ENCODE measurements at places on chromosomes 2 and 18.

DNA sequence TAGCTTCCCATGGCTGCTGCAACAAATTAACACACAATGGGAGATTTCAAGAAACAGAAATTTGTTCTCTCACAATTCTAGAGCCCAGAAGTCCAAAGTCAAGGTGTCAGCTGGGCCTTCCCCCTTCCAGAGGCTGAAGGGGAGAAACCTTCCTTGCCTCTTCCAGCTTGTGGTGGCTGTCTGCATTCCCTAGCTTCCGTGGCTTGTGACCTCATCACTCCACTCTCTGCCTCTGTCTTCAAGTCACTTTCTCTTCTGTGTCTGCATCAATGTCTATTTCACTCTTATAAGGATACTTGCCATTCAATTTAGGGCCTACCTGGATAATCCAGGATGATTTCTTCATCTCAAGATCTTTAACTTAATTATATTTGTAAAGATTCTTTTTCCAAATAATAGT, 16.8 kb upstream of the SRBD1 start:
- no peak for DNase-seq

GRCh38 chr18:49456794-49457193, 3.7 kb downstream of the DYM start:
- DNase-seq, result no peak

- DNase-seq, result no peak
Measured at GRCh38 chr2:201254081-201254730, 6.1 kb upstream of the CASP8 start.

DNA sequence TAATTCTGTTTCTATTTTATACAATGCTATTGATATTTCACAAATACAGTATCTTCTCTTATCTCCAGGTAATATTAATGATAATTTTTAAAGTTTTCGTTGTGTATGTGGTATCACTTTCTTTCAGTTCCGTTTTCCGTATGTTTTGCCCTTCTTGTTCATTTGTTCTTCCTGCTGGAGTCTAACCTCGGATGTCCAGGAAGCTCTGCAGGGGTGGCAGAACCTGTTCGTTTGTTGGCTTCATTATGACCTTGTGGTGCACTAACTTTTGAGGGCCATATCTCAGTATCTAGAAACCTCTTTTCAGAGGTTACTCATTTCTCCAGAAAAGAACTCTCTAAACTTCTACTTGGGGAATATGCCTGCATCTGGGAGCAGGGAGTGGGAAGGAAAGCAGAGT, 134.5 kb downstream of the NBAS start:
- no peak for DNase-seq

DNA sequence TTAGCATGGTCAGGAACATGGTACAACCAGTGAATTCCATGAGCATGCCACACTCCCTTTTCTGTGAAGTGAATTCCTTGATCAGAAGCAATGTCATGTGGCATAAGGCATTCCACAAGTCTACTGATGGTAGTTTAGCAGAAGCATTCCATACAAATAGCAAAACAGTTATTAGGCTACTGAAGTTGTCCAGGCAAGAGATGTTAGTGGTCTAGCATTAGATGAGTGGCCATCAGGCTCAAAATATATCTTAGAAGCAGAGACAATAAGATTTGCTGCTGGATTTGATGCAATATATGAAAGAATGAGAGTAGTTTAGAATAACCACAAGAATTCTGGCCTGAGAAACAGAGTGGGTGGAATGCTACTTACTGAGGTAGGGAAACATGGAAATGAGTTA, 355.3 kb upstream of the NRXN1 start:
- DNase-seq, result no peak

DNA sequence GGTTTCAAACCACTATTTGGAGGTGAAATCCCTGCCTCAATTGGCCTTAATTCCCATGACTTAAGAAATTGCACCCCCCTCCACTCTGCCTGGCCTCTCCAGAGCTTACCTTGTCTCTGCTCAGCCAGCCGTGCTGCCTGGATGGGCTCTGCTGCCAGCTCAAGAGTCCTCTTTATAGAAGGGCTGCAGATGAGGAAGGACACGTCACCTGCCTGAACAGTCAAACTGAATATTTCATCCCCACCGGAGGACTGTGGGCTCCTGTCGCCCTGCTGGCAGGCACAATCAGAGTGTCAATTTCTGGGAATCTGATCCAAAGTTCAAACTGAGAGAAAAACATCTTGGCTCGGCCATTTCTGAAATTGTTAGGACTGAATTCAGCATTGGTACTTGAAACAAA, at the start of gene OTOS:
Gene OTOS, minus strand, starts transcription at position 148 of the 400 bp plus-strand sequence. CDS start 332 bp downstream, outside the sequence.
- no peak for DNase-seq

DNA sequence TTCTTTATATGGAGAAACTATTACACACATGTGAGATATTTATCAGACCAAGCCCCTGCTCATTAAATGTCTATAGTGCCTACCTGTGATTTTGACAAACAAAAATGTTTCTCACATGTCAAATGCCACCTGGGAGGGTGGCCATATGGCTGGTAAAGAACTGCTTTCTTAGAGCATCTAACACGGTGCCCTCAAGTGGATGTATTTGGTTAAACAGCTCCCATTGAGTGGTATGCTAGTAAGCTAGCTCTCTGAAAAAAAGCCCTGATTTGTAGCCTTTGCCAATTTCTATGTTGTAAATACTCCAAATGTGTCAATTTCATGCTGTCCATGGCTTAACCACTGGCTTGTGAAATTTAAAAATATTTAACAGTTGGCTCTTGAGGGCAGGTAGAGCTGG, 94.6 kb downstream of the PMAIP1 start:
- no peak for DNase-seq

GRCh38 chr2:101942851-101943250, 48.9 kb upstream of the IL1R2 start:
- no peak for DNase-seq

DNA sequence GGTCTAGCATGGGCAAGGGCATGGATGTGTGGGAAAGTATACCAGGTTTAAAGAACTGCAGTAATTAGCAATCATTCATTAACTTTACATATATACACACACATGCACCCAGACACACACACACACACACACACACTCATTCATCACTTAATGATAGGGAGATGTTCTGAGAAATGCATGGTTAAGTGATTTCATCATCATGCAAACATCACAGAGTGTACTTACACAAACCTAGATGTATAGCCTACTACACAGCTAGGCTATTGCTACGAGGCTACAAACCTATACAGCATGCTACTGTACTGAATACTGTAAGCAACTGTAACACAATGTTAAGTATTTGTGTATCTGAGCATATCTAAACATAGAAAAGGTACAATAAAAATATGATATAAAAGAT, 83.6 kb downstream of the COLEC12 start:
- DNase-seq, result no peak

- DNase-seq, result no peak
Measured at GRCh38 chr2:7813541-7814292, 868.1 kb upstream of the ID2 start.

- no peak for DNase-seq
Measured at GRCh38 chr2:162159446-162159845, 7.4 kb upstream of the GCG start.

DNA sequence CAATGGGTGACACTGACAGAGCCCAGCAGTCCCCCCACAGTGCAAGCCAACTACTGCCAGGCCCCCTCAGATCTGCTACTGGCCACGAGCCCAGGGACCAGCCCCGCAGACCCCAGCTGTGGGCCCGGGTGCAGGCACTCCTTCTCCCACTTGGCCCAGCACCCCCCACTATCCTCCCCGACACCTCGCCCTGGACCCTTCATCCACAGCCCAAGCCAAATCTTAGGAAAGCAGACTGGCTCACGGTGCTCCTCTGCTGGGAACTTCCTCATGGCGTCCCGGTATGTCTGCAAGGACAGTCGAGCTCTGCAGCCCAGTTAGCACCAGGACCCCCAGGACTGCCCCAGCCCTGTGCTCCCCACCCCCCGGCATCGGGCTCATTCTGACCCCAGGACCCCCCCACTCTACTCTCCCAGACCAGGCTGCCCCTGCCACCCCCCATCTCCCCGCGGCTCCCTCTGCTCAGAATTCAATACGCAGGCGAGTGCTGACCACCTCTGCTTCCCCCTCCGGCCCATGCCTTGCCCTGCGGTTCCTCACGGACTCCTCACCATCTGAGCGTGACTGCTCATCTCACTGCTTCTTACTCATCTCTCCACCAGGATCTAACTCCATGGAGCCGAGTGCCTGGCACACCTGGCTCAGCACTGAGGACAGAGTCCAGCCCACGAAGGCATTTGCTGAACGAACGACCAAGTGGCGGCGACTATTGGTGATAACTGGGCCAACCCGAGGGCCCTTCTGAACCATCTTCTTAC, 85.7 kb downstream of the PXDN start:
- DNase-seq, result no peak

GRCh38 chr2:184463102-184463865, 135.0 kb upstream of the ZNF804A start:
- DNase-seq, result no peak

DNA sequence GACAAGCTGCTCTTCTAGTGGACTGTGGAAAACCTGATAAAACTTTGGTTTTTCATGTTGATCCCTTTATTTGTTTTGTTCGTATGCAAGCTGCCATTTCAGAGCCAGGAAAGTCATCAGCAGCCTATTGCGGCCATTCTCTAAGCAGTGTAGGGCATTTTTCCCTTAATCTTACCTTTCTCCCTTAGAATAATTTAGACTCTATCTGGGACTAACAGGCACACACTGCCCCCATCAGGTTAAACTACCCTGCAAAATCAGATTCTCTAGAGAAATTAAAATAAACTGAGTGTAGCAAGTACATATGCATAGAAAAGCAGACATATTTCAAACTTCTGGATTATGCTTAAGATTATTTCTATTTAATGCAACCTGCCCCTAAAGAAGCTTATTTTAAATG, 347.5 kb downstream of the METTL4 start:
- peak; percentile 33 for DNase-seq

DNA sequence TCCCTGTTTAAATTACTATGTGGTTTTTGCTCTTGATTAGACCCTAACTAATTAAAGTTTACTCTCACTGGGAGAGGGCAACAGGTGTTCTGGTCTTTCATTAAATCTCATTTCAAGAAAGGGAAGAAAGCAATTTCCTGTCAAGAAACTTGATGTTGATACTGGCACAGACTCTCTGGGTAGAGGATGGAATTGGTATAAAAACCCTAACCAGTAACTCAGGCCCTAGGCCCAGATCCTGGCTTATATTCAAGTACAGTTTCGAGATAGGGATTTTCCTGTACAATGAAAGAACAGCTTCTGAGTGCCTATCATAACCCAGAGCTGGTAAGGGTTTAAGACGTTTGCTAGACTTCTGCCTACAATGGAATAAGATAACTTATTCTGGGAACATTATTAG, 61.6 kb upstream of the ACYP2 start:
- no peak for DNase-seq

- DNase-seq, result no peak
Measured at GRCh38 chr2:203396667-203397066, 68.5 kb downstream of the ABI2 start.

GRCh38 chr2:215003001-215003400, 135.4 kb downstream of the ABCA12 start:
- DNase-seq, result no peak

- DNase-seq, result no peak
Measured at GRCh38 chr18:36531636-36532035, 234.1 kb downstream of the FHOD3 start.

- DNase-seq, result no peak
Measured at GRCh38 chr2:106552921-106553320, 65.8 kb downstream of the CD8B2 start.

Measured in tibial nerve (tissue), 4 donors.